A549 treated with ZK216348 at 1 μM for 4 hours (cell line): ENCODE measurements at places on chromosomes 2 and 18. TPM values are rescaled to one million over a fixed set of nuclear protein-coding genes. Genes with fewer than 3 reads are reported as not detected.

Gene UGT1A6
- total RNA-seq = 0.65 to 1.6 TPM (median 1.0 TPM) in 5 replicates

Gene MYO5B
- 8.4 to 12.8 TPM (median 11.0 TPM) in 5 replicates for total RNA-seq

Gene EVX2
- total RNA-seq = not detected in 5 replicates

Gene POTEI
- not detected in 5 replicates for total RNA-seq

Gene PDK1
- total RNA-seq = 2.9 to 5.3 TPM (median 4.1 TPM) in 5 replicates

Gene FABP1
- total RNA-seq = not detected in 5 replicates

Gene BMP10
- not detected in 5 replicates for total RNA-seq

Gene NR4A2
- 1.4 to 3.8 TPM (median 2.1 TPM) in 5 replicates for total RNA-seq

Gene DOCK10
- total RNA-seq = 28.3 to 39.3 TPM (median 33.5 TPM) in 5 replicates

Gene SPC25
- 15.2 to 25.5 TPM (median 20.1 TPM) in 5 replicates for total RNA-seq

Gene GAREM1
- 3.7 to 5.8 TPM (median 4.4 TPM) in 5 replicates for total RNA-seq

Gene DUSP28
- 3.8 to 10.0 TPM (median 7.6 TPM) in 5 replicates for total RNA-seq

Gene FSHR
- total RNA-seq = not detected in 5 replicates

Gene TFPI
- total RNA-seq = 30.8 to 61.9 TPM (median 56.0 TPM) in 5 replicates

Gene C2orf76
- total RNA-seq = 10.8 to 19.8 TPM (median 11.9 TPM) in 5 replicates

Gene TDRD15
- total RNA-seq = not detected in 5 replicates

Gene ST8SIA5
- 0.18 TPM in 1 of 5 replicates, not detected in the others for total RNA-seq

Gene ZBTB7C
- 0.05 to 0.32 TPM in 2 of 5 replicates, not detected in the others for total RNA-seq

Gene RAB11FIP5
- 26.8 to 37.4 TPM (median 35.3 TPM) in 5 replicates for total RNA-seq
